CD4-positive, alpha-beta T cell treated with Interleukin-15 for 4 hours (primary cell): ENCODE measurements at places on chromosomes 13 and 19.

GRCh38 chr13:30863231-30863630, 42.8 kb upstream of the MEDAG start:
- DNase-seq: no peak

- DNase-seq: no peak
These were observed 5.9 kb downstream of the CEACAM19 start for GRCh38 chr19:44677019-44677811.

DNA sequence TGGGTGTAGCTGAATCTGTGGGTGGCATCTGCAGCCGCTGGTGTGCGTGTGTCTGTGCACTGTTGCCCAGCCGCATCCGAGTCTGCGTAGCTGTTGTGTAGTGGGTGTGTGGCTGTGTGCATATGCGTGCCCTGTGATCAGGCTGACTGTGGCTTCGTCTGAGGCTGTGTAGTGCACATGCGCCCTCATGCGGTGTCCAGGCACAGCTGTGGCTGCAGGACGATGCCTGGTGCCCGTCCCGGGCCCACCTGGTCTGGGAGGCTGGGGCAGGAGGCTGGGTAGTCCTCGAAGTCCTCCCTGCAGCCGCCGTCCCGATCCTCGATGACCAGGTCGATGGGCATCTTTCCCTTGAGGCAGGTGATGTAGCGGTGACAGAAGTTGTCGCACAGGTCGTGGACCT, 4.9 kb downstream of the MEIS3 start:
- no peak for DNase-seq

DNA sequence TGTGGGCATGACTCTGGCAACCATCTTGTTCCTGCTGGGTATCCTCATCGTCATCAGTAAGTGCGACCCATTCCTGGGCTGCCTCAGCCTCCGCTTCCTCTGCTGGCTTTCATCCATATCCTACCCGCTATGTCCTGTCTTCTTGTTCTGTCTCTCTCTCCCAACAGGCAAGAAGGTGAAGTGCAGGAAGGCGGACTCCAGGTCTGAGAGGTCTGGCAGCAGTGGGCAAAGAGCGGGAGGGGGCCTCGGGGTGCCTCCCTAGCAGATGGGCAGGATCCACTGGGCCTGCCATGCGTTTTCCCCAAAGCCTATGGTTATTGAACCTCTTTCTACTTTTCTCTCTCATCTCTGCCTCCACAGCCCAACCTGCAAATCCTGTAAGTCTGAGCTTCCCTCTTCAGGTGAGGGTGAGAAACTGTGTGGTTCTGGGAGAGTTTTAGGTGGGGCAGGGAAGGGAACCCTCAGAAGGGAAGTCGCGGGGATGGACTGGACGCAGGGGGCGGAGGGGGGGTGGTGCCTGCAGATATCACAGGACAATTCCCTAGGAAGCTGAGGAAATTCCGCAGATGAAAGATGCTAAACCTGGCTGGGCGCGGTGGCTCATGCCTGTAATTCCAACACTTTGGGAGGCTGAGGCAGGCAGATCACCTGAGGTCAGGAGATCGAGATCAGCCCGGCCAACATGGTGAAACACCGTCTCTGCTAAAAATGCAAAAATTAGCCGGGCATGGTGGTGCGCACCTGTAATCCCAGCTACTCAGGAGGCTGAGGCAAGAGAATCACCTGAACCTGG, 3.1 kb upstream of the FXYD5 start:
- no peak for DNase-seq

- no peak for DNase-seq
These were observed 50.3 kb upstream of the ANKRD10 start for GRCh38 chr13:110965038-110965754.

DNA sequence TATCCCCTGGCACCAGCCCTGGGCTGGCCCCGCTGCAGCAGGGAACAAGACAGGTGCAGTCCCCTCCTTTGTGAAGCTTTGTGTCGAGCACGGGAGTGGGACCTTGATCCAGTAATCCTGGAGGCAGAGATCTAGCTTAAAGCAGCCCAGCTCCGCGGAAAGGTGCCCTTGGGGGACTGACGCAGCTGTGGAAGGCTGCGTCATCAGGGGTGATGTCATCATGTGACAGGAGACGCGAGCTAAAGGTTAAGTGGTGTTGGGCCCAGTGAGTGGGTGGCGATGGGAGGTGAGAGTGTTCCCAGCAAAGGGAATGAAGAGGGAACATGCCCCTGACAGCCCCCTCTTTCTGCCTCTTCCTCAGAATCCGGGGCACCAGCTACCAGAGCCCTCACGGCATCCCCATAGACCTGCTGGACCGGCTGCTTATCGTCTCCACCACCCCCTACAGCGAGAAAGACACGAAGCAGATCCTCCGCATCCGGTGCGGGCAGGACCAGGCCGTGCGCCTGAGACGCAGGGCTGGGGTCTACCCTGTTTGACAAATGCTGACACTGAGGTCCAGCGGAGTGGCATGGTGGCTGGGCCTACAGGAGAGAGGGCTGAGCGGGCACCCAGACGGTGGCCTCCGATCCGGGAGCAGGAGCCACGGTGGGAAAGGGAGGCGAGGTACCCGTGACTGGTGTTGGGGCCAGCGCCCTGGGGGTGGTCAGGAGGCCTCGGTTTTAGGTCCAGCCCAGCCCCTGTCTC, 2.6 kb downstream of the LHB start:
- no peak for DNase-seq

- peak; percentile 63 for DNase-seq
These were observed 47.6 kb upstream of the MAP3K10 start for GRCh38 chr19:40143612-40144011.

- DNase-seq: no peak
These were observed 72.1 kb downstream of the LHFPL6 start for GRCh38 chr13:39530916-39531315.

GRCh38 chr19:43634068-43634467, 5.6 kb downstream of the CADM4 start:
- no peak for DNase-seq

- no peak for DNase-seq
These were observed 1.5 kb downstream of the LILRA5 start for GRCh38 chr19:54311486-54311885.

- no peak for DNase-seq
These were observed 66.6 kb upstream of the C1QTNF9B start for GRCh38 chr13:23963947-23964346.

DNA sequence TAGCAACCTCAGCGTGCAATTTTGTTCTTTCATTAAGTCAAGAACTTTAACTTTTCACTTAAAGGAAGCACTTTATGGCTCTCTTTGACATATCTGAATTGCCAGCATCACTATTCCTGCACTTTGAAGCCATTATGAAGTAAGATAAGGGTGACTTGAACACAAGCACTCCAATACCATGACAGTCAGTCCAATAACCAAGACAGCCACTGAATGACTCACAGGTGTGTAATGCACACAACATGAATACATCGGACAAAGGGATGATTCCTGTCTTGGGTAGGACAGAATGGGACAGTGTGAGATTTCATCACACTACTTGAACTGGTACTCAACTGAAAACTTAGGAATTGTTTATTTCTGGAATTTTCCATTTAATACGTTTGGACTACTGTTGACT, 233.7 kb upstream of the IPO5 start:
- DNase-seq: no peak
